ENCODE measurements at places on chromosomes 3 and 15. TPM values are rescaled to one million over a fixed set of nuclear protein-coding genes. Genes with fewer than 3 reads are reported as not detected.
A peak's percentile ranks its signal among the peaks of the same experiment; 100 is the strongest.

ALDH1A3 gene
- 2.1 TPM for total RNA-seq

LRTM1 gene
- not detected for total RNA-seq

BSN gene
- total RNA-seq, result 0.81 TPM

DNA sequence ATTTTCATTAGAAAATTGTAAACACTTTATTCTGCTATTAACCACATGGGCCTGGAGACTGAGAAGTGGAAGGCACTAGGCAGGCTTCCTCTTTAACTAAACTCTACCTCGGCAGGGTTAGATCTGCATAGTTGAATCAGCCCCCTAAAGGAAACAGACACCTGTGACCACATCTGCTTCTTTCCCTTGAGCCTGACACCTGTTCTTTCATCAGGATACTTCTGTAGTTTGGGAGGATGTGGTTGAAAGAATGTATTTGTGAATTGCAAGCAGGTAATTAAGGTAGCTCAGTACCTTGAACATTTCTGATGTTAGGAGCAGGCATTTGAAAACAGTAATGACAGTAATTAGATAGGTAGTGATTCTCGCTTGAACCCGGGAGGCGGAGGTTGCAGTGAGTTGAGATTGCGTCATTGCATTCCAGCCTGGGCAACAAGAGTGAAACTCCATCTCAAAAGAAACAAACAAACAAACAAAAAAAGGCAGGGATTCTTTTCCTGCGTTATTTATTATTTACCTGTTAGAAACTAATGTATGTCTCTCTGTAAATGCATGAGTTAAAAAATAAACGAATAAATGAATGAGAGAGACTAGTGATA is 468.5 kb downstream of the NLGN1 start:
- no peak for DNase-seq

GRCh38 chr3:50127251-50127691 is 27.9 kb upstream of the SEMA3F start:
- DNase-seq, result no peak

ADGRG7 gene
- total RNA-seq, result 2.0 TPM

GRCh38 chr3:27617552-27617951 is 104.6 kb downstream of the EOMES start:
- DNase-seq, result no peak

GRCh38 chr3:88117683-88118082 is 32.1 kb upstream of the C3orf38 start:
- no peak for DNase-seq

- DNase-seq, result peak; percentile 50
Measured at GRCh38 chr3:96813820-96814650, at the start of gene EPHA6. Gene EPHA6 (plus strand): TSS chr3:96814594.

DNA sequence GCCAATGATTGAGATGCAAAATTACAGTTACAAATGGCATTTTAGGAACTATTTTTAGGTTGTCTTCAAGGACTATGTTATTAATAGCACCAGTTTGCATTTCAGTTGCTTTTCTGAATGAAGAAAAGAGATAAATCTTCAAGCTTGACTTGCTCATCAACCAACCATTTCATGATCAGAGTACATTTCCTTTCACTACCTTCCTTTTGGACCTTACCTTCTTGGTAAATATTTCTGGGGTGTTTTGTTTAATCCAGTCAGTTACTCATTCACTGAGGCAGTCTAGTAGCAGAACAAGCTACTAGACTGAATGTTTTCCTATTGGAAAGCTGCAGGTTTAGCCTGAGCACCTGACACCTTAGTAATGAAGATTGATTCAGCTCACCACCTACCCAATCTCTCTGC is 8.2 kb downstream of the SLC27A2 start:
- no peak for DNase-seq

GRCh38 chr3:43287500-43287873 is 1.1 kb downstream of the SNRK start:
- DNase-seq, result no peak

GRCh38 chr3:66302288-66302687 is 81.5 kb downstream of the SLC25A26 start:
- DNase-seq, result no peak

KBTBD13 gene
- total RNA-seq, result not detected

DNA sequence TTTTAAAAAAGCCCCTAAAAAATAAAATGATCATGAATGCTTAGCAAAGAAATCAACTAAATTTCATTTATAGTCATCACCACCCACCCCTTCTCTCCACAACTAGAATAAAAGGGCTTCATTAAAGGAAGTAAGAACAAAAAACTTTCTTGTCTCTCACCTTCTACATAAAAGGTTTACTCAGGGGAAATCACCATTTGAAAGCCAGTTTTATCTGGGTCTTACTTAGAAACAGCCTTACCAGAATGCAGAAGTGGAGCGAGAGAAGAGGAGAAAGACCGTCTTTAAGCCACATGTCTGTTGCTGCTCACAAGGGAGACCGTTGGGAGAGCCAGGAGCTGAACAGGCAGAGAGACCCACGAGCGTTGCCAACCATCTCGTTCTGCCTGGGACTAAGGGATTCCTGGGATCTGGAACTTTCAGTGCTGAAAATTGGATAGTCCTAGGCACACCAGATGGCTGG is 350.1 kb upstream of the PROK2 start:
- DNase-seq, result no peak

GRCh38 chr3:11536936-11537612 is 106.6 kb downstream of the VGLL4 start:
- no peak for DNase-seq

ITIH4 gene
- total RNA-seq, result 10.2 TPM

Measured in mucosa of gallbladder (tissue), 1 donor.